GM20000 (cell line): ENCODE measurements at places on chromosomes 7 and 10.

DNA sequence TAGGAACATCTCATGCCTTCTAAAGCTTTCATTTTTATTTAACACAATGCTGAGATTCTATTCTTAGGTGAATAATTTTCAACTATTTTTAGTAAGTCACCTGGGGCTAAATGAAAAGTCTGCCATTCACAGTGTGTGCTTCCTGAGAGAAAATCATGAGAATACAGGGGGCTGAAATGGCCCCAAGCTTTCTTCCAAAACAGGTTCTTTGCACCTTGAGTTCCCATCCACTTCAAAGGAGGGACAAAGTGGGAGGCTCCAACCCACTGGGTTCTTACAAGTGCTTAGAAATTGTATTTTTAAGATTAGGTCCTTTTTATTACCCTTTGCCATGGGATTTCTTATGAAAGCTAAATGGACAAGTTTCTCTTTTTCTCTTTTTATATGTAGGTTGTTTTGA is 21.5 kb upstream of the FAM133B start:
- DNase-seq: no peak

- DNase-seq: no peak
Measured at GRCh38 chr10:14225379-14225778, 105.3 kb downstream of the FRMD4A start.

GRCh38 chr10:58981846-58982245 is 194.6 kb upstream of the PHYHIPL start:
- no peak for DNase-seq

- no peak for DNase-seq
Measured at GRCh38 chr10:100882252-100882651, 30.5 kb upstream of the SLF2 start.

DNA sequence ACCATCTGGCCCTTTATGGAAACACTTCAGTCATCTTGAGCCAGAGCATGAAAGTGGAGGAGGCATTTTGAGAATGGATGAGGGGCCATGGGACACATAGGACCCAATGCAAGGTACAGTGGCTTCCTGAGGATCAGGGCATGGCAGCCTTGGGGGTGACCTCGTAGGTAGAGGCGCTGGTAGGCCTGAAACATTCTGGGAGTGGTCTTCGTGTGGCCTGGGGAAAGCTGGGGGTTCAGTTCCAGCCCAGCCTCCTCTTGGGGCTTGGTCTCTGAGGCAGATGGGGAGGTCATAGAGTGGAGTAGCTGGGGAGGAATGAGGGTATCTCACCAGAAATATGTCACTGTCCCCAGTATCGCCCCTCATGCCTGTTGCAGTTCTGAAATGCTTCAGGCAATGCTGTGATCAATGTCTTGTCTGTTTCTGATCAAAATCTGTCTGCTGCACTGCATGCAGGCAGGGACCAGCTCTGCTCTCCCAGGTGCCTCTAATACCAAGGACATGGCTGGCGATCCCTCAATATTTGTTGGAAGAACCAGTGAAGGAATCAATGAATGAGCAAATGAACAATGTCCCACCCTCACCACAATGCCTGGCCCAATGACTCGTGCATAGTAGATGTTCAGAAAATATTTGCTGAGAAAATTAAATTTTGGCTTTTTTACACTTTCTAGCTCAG is 90.9 kb downstream of the CHST15 start:
- no peak for DNase-seq

DNA sequence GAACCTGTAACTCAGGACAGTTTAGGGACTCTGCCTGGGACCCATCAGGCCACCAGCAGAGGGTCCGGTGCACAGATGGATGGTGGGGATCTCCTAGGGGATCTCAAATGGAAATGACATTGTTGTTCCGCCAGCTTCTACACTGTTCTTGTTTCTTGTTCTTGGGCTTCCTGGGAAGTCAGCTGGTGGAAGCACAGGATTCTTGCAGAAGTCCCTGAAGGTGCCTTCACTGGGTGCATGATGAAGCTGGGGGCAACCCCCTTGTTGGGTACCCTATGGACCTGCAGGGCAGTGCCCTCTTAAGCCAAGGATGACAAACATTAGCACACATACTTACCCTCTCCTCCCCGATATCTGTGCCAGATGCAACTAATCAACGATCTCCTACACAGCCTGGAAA is 18.6 kb downstream of the SFTPD start:
- no peak for DNase-seq
